ENCODE measurements at places on chromosomes 3 and 15. TPM values are rescaled to one million over a fixed set of nuclear protein-coding genes. Genes with fewer than 3 reads are reported as not detected.

Gene GOLGA8J
- total RNA-seq: not detected

Gene TMOD3
- 23.9 TPM for total RNA-seq

Gene ASB14
- 0.41 TPM for total RNA-seq

Gene TAGLN3
- not detected for total RNA-seq

Gene RNF111
- total RNA-seq: 16.7 TPM

Gene NDN
- total RNA-seq: 34.8 TPM

Gene GPR27
- total RNA-seq: 2.3 TPM

Gene INAFM2
- 76.6 TPM for total RNA-seq

DNA sequence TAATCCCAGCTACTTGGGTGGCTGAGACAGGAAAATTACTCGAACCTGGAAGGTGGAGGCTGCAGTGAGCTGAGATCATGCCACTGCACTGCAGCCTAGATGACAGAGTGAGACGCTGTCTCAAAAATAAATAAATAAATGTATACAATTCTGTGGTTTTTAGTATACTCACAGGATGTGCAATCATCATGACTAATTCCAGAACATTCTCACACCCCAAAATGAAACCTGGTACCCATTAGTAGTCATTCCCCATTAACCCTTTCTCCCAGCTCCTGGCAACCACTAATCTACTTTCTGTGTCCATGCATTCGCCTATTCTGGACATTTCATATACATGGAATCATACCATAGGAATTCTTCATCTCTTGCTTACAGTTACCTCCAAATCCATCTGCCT, 44.5 kb downstream of the LRRFIP2 start:
- no peak for DNase-seq

DNA sequence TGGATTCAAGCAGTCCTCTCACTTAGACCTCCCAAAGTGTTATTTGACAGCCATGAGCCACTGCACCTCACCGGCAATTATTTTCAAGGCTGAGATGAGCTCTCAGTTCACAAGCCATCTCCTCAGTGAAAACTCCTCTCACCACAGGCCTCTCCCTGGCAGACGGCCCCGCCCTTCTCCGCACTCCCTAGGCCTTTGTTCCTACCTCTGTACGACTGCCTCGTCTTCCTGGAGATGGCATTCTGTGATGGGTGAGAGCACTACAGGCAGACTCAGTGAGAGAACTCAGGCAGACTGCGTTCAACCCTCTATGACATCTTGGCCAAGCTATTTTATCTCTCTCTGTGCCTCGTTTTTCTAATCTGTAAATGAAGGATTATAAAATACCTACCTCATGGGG, 67.0 kb upstream of the TPM1 start:
- DNase-seq: no peak

DNA sequence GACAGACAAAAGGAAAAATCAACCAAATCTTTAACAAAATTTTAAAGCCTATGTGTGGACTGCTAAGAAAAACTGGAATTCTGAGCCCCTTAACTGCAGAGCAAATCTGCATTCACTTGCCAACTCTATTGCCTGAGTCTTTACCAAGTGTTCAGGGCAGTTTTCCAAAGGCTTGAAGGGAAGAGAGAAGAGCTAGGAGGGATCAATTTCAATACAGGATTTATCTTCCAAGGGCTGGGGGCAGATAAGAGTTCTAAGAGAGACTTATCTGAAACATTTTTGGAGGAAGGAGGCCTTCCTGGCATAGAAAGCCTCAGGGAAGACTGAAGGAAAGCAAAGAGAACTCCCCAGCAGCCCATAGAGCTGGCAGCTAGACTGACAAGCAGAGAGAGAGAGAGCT, 31.4 kb upstream of the LSAMP start:
- DNase-seq: no peak

GRCh38 chr3:176687754-176688153, 509.5 kb downstream of the TBL1XR1 start:
- DNase-seq: no peak

DNA sequence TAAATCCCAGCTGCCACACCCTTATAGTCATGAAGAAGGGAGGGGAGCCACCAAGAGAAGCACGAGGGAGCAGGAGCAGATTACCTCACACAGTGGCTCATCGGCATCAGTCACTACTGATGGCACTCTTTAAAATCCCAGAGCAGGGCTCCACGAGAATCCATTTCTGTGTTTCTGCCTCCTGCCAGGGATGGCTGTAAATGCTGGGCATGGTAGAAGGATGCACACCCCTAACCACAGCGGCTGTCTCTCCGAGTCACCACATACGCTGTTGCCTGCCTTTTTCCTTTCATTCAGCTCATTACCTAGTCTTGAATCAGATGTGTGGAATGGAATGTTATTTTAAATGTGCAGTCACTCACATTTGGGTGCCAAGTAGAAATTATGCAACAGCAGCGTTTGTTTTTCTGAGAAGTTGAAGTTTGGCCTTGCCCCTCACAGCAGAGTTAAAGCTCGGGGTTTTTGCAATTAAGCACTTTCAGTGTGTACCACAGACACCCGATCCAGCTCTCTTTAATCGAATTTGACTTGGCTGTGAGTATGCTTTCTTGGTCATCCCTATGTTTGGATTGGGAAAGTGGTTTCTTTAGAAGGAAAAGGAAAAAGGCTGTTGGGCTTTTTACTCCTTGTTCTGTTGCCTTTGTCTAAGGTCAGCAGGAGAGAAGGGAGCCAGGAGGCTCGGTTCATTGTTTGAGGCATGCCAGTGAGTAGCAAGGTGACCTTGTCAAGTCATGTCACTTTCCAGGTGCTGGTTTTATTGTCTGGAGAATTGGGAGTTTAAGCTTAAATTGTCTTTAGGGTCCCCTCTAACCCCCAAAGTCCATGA, 284.2 kb upstream of the TPM1 start:
- DNase-seq: no peak

GRCh38 chr3:134357261-134357913, 16.9 kb downstream of the AMOTL2 start:
- peak; percentile 18 for DNase-seq

- DNase-seq: no peak
Observed at GRCh38 chr3:141877911-141878310, 1.5 kb downstream of the ATP1B3 start.

GRCh38 chr3:57434041-57434440, 110.1 kb downstream of the DNAH12 start:
- no peak for DNase-seq

- no peak for DNase-seq
Observed at GRCh38 chr15:29687939-29688505, 134.2 kb downstream of the TJP1 start.

DNA sequence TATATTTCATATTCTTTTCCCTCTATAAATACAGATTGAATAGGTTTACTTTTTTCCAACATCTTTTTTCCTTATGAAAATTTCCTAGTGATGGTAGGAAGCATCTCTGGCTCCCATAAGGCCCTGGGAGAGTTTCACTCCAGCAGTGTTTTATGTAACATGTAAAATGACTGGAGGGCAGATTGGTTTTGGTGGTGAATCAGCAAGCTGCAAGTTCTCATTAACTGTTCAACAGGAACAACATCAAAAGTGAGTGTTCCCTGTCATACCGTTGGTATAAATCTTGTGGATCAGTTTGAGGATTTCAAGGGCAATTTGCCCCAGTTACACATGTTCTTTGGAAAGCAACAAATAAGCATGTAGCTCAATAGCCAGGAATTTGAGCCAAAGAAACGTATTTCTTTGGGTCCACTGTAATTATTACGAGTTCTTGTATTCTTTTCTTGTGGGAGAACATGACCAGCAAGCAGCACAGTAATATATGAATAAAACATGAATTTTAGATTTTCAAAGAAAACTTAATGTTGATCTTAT, 345.7 kb downstream of the SV2B start:
- no peak for DNase-seq

DNA sequence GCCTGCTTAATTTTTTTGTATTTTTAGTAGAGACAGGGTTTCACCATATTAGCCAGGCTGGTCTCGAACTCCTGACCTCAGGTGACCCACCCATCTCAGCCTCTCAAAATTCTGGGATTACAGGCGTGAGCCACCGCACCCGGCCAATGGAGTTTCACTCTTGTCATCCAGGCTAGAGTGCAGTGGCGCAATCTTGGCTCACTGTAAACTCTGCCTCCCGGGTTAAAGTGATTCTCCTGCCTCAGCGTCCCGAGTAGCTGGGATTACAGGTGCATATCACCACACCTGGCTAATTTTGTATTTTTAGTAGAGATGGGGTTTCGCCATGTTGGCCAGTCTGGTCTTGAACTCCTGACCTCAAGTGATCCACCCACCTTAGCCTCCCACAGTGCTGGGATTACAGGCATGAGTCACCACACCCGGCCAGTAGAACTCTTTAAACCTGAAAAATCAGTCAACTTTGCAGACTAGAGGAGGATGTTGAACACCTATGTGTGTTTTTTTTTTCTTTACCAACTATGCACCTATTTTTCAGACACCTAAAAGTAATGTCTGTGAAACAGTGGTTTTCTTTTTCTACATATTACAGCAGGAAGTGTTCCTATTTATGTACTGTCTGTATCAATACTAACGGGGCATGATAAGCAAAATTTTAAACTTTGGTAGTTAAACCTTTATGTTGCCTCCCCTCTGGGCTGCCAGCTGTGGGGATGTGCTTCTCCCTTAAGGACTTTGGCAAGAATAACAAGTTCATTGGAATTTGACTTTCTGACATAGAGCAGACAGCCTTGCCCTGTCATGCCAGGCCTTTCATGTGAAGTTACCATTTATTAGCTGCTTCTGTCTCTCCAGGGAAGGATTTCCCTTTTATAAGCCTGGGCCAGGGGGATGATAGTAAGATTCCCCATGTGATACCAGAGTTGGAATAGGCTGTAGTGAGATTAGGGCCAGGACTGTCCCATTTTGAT, 8.1 kb downstream of the ARIH2 start:
- no peak for DNase-seq

DNA sequence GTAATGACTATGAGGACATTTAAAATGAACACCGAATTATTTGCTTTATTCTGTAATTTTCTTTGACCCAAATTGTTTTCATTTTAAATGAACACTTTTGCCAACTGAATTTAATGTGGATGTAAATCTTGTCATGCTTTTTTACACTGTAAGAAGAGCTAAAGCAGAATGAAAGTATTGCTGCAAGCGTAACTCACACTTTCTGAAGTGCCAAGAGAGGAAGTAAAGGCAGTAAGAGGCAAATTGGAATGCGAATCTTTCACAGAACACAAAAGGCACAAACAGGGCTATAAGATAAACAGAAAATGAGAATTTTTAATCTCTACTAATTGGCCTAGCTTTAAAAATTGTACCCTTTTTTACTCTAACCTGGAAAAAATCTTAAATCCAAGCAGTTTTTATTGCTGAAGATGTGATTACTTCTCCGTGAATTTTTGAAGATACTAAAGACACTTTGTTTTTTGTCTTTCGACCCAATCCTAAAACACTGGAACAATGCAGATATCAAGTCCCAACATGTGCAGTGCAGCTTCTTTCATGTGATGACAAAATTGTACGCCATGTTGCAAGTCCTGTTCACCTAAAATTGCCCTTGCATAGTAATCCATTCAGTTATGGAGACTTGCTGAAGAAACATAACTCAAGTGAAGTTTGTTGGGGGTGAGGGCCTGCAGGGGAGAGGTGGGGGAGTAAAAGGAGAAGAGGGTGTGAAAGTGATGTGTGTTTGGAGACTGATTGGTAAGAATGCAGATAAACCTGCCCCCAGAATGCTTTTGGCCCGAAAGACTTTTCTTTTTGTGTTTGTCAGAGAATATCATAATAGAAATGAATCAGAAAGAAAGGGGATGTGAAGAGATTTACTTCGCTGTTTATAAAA, 1.4 kb downstream of the ARID3B start:
- DNase-seq: no peak

DNA sequence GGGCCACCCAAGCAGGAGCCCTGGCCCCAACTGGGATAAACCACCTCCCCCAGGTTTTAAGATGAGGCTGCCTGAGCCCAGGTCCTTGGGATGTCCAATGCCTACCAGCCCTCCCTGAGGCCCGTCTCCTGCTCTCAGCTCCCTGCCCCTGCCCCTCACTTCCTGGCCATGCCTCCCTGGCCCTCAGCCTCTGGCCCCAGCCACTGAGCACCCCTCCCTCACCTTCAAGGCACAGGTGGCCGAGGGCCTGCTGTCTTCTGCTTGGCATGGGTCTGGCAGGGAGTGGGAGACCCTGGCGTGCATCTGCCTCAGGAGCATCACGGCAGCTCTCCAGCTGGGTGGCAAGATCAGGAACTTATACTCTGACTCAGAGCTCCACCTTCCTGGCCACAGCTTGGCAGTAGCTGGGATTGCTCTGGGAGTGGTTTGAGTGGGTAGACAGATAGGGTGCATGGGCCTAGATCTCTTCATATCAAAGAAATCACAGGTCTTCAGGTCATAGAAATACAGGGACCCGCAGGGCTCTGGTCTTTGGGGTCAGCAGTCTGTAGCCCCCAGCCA, at the start of gene PLA2G4E:
Gene PLA2G4E, minus strand, starts transcription at position 330 of the 561 bp plus-strand sequence. Its CDS starts 12 bp downstream, at position 318.
- DNase-seq: no peak

DNA sequence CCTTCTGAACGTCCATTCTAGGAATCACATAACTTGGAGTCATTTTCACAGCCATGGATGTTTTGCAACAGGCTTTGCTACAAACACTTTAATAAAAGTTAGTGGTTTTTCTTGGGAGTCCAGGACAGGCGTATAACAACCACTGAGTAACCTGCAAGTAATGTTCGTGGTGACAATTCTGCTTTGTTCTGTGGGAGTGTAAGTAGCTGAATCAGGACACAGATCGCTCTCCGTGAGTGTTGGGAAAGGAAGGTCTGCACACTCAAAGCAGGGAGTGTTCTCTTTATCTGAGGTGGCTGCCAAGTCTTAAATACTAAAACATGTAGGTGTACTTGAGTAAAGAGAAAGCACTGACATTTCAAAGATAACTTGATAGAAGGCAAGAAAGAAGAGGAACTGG, 7.9 kb upstream of the BNC1 start:
- DNase-seq: no peak

- DNase-seq: no peak
Observed at GRCh38 chr3:97835761-97836160, 13.9 kb downstream of the CRYBG3 start.

Measured in left cardiac atrium (tissue), 4 donors.